ENCODE measurements at places on chromosomes 12 and 14.

DNA sequence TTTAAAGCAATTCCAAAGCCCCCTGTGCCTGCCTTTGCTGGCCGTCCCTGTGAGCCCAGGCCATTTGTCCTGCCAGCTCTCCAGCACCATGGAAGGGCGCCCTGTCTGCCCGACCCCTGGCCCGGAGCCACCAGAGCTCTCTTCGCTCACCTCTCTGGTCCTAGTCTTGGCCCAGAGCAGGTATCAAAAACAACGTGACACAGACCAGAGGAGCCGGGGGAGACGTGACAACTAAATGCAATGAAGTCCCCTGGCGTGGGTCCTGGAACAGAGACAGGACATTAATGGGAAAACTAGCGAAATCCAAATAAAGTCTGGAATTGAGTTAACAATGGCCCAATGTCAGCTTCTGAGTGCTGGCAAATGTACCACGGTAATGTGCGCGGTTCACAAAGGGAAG lies 83.2 kb upstream of the DIO3 start:
- no peak for DNase-seq

GRCh38 chr14:23074906-23075305 lies 17.6 kb upstream of the CDH24 start:
- DNase-seq = no peak

DNA sequence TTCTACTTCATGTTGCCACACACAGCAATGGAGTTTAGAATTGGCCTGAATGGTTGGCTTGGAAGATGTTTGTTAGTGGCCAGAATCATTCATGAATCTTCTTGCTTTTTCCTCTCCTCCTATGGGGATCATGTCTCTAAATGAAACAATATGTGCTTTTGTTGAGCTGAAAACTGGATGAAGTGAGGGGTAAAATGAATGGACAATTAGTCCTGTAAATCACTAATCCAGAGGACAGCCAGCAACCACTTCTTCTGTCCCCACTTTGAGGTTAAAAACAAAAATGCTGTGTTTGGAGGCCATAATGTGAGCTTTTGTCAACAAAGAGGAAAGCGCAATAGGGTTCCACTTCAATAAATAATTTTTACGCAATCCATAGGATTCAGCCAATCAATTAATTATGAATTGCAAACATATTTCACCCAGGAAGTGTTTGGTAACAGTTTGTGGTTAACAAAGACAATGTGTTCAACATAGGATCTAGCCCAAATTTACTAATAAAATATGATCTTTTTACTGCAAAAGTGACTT lies 30.3 kb upstream of the AMIGO2 start:
- DNase-seq = no peak

GRCh38 chr14:72237722-72238666 lies 305.8 kb downstream of the RGS6 start:
- peak; percentile 2 for DNase-seq

- DNase-seq = peak; percentile 80
Observed at GRCh38 chr12:57124261-57124877, 3.9 kb upstream of the LRP1 start.

DNA sequence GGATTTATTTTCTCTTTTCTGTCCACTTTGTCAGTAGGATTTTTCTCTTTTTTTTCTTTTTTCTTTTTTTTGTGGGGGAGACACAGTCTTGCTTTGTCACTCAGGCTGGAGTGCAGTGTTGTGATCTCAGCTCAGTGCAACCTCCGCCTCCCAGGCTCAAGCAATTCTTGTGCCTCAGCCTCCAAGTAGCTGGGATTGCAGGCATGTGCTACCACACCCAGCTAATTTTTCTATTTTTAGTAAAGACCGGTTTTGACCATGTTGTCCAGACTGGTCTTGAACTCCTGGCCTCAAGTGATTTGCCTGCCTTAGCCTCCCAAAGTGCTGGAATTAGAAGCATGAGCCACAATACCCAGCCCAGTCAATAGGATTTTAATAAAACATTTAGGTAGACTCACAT lies 21.0 kb upstream of the TBK1 start:
- no peak for DNase-seq

- no peak for DNase-seq
Observed at GRCh38 chr12:19048943-19049342, 80.6 kb upstream of the PLEKHA5 start.

GRCh38 chr14:75941030-75941429 lies 40.8 kb downstream of the TGFB3 start:
- DNase-seq = no peak

- DNase-seq = no peak
Observed at GRCh38 chr12:129994634-129995033, 90.8 kb upstream of the TMEM132D start.

DNA sequence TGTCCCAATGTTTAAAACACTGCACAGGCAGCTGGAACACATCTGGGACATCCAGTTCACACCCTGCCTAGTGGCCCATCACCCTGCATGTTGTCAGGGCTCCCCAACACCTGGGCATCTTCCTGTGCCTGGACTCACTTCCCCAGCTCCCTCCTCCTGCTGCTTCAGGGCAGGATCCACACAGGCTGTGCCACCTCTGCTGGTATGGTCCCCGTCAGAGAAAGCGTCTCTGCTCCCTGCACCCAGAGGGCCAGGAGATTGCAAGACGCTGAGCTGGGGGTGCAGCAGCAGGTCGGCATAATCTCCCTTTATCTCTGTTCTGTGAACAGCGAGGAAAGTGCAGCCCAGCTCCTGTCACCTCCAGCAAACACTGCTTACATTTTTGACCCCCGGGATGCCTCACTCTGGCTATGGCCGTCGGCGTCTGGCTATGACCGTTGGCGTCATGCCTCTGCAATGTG lies 124.3 kb downstream of the ADGRD1 start:
- no peak for DNase-seq

DNA sequence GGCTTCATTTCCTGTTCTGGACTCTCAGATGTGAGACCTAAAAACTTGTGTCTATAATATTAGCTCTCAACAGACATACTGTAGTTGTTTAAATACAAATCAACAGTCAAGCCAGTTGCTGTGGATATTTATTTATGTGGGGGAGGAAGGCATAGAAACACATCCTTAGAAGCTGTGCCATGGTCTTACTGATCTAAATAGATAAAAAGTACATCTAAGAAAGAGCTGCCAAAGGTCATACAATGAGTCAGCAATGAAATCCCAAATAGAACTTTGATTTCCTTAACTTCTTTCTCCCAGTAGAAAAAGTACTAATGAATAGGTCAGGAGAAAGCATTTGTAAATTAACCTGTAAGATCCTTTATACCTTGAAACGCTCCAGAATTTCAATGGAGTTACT lies 185.1 kb downstream of the AKAP6 start:
- DNase-seq = no peak

GRCh38 chr14:43249116-43249515 lies 1258.0 kb downstream of the FSCB start:
- no peak for DNase-seq

- peak; percentile 54 for DNase-seq
Observed at GRCh38 chr12:124994437-124994975, 1.1 kb downstream of the BRI3BP start.

DNA sequence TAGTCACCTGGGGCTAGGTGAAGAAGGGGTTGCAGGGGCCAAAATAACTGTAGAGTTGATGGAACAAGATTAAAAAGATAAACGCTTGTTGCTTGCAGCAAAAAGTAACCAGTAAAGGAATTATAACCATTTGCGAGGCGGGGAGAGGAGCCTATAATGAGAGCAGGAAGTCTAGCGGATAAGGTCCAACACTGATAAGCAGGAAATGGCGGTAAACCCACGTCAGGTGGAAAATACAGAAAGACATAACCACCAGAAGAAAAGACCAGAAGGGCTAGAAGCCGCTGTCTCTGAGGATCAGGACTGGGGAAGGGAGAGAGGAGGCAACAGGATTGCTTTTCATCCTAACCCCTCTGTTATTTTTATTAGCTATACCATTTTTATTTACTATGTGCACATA lies 303.3 kb downstream of the DPF3 start:
- DNase-seq = no peak

- DNase-seq = no peak
Observed at GRCh38 chr12:72578327-72578726, 306.2 kb downstream of the TRHDE start.

DNA sequence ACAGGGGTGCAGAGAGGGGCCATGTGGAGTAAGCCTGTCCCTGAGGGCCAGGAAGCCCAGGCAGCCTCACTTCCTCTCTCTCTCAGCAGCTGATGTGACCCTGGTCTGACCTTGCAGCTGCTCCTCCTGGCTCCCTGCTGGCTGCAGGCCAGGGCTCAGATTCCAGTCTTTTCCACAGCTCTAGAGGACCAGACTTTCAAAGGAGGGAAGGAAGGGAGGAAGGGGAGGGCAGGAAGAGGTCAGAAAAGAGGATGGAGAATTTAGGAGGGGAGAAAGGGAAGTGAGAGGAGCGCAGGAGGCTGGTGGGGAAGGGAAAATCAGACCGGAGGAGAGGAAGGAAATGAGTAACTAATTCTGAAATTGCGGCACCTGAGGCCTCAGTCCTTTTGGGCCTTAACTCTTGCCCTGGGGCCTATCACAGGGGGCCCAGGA lies 40.9 kb upstream of the VASH1 start:
- peak; percentile 36 for DNase-seq

- no peak for DNase-seq
Observed at GRCh38 chr12:103929784-103930033, 501 bp upstream of the HSP90B1 start.

- DNase-seq = no peak
Observed at GRCh38 chr14:76125511-76125910, 26.2 kb upstream of the GPATCH2L start.

DNA sequence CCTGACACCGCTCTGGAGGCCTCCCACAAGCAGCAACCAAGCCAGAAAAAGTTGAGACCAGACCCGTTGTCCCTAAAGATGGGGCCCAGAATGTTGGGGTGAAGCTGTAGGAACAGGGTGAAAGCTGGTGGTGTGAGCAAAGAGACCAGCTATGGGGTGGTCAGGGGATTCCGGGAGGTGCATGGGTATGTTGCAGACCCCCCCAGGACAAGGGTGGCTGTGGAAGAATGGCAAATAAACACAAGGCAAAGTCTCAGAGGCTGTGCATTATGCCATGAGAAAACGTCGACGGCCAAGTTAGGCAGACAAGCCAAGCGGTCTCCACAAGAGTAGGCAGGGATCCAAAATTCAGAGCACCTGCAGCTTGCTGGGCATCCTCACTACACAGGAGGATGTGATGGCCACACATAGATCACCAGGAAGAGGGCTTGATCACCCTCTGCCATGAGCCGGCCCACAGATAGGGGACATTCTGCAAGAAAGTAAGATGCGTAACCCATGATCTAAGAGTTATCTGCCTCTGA lies 58.8 kb upstream of the KCNA1 start:
- no peak for DNase-seq

DNA sequence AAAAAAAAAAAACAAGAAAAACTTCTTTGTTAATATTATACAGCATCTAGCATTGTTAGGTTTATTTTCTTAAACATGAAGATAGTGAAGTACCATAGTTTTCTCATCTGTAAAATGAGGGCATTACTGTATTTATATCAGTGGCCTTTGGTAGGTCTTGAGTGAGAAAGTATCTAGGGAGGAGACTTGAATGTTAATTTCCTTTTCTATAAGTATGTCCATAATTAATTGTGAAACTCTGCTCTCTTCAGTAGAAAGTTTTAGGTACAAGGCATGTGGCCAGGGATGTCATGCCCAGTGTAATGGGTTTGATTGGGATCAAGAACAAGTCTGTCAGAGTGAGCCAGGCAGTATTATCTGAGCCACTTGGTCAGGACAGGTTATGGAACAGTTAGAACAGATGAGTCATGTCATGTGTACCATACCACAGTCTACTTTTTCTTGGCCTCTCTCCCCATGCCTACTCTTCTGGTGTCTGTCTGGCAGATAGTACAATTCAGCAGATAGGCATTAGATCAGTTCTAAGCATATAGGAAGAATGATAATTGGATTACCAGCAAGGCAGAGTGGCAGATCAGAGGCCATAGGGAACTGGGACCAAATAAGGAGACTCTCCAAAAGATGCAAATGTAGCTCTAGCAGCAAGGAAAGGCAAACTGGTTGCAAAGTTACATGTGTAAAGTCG lies 30.4 kb downstream of the FBXO34 start:
- no peak for DNase-seq
